Globus pallidus (tissue), 1 donor: ENCODE measurements at places on chromosomes 7 and 10.
A peak's percentile ranks its signal among the peaks of the same experiment; 100 is the strongest.

GRCh38 chr7:149280661-149281507, 18.9 kb downstream of the ZNF783 start:
- DNase-seq: no peak

- DNase-seq: peak; percentile 37
Observed at GRCh38 chr10:93437086-93437945, 44.8 kb downstream of the MYOF start.

- DNase-seq: no peak
Observed at GRCh38 chr7:131008840-131009711, 275.1 kb upstream of the KLF14 start.

DNA sequence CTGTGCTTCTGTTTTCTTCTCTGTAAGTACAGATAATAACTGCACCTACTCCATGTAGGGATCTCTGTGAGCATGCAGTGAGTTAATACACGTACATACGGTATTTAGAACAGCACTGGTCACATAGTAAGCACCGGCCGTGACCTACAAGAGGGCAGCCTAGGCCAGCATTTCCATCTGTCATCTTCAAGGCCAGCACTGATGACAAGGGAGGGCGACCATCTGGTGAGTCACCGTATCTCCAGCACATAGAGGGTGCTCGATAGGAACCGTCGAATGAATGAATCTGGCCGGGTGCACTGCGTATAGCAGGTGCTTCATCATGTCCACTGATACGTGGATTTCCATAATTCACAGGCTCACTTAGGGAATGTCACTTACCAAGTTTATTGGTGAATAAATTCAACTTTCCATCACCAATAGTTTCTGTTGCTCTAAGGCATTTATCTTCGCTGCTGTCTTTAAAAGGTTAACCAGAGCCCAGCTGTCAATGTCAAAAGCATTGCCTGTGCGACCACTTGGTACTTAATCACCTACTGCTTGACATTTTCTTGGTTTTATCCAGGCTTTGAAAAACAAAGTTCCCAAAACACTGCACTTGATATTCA, 8.3 kb downstream of the NOD1 start:
- DNase-seq: no peak

DNA sequence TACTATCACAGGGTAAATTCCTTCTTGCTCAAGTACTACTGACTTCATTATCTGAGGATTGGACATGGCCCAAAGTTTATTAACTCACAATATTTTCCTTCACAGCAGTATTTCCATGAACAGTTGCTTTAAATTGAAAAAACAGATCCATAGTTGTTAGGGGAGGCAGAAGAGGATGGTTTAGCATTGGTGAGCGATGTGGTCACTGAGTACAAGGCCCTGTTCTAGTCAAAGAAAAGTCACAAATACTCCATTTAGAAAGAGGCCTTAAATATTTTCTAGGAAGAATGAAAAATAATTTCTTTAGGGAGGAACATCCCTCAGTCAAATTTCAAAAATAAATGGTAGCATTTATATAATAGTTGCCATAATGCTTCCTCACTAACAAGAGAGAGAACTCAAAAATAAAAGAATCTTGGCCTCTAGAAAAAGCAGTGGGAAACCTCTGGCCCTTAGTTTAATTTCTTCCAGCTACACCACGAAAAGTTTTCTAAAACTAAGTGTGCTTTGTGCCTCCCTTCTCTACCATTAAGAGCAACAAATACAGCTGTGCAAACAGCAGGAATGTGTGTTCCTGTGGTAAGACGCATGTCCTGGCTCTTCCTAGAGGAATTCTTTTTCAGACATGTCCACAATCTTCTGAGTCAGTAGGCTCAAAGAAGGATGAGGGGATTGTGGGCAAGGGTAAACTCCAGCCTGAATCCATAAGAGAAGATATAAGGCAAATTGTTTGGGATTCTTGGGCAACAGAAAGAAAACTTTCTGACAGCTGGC, 105.7 kb downstream of the HOXA1 start:
- no peak for DNase-seq

DNA sequence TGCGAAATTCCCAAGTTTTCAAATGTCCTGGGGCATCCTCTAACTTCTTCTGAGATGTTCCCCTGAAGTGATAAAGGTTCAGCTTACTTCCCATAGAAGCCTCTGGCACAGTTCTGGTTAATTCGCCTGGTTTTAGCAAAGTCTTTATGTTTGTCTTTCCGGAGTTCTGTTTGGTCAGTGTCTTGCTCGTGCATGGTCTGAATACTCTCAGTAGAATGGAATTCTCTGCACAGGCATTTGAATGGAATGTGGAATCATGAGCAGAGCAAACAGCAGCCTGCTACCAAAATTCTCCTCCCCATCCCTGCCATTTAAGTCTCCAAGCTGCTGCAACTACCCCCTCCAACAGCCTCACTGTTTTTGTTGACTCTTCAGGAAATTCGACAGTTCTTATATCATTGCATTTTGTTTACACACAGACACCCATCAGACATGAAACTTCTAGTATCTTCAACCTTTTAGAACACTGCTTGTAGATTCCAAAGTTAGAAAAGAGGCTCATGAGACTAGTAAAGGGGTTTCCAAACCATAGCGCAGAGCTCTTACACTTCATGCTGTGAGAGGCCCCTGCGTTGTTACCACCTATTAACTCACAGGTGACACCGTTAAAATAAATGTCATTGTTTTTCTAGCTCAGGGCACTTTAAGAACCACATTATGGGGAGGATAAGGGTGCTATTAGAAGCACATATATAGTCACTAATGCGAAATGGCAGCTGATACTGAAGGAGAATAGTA, 129.7 kb downstream of the PLCE1 start:
- DNase-seq: no peak

- DNase-seq: no peak
Observed at GRCh38 chr7:47291461-47292081, 290.3 kb downstream of the TNS3 start.

DNA sequence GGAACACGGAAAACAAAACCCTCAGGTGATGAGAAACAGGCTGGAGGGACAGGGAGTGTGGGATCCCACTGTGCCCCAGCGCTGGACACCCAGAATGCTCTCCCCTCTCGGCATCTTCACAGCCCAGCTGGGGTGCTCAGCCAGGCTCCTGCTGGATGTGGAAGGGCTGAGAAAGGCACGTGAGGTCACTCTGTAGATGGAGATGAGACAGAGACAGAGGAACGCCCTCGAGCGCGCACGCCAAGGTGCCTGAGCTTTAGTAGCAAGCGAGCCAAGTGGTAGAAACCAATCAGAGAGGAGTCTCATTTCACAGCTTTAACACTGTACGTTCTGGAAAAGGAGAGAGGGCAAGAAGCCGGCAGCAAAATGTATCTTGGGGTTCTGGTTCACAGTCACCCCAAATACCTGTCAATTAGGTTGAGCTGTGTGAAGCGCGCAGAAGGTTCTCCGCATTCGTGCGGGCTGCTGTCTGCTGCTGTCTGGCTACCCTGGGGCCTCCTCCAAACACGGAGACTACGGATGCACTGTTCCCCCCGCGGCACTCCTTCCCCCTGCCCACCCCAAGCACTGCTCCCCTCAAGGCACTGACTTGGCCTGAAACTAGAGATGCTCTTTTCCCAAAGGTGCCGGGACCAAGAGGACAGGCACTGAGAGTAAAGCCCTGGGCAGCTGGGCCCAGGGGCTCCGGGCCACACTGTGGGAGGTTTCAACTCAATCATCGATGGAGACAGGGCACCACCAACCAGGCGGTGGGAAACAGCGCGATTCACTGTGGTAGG, 91.4 kb downstream of the ZRANB1 start:
- no peak for DNase-seq

GRCh38 chr10:77836299-77836820, 90.2 kb downstream of the DLG5 start:
- peak; percentile 26 for DNase-seq

DNA sequence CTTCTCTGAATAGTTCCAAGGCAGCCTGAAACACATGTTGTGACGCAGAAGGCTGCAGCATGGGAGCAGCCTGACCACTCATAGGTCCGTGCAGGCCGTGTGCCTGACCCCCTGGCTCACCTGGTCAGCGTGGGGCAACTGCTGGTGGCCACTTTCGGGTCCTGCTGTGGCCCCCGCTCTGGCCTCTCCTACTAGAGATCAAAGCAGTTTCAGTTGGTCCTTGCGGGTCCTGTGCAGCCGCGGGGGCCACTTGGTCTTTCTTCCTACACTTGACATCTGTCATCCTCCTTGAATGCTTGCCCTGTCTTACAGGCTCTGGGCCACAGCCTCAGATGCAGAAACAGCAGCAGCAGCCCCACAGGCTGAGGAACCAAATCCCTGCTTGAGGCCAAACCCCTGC, 320.8 kb upstream of the ZNF32 start:
- no peak for DNase-seq

DNA sequence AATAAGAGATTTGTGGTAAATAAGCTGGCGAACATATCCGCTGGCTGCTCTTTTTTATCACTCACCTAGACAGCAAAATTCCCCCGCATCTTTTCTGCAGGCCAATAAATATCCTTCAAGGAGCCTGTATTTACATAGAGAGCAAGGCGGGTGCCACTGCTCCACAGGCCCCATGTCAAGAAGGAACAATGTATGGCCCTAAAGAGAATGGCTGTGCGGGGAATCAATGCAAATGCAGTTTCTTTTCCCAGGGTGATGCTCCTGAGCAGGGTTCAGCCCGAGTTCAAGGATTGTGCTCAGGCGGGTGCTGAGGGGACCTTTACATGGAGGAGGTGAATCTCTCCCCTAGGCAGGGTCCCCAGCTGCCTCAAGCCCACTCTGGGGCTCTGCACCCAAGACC, 494.2 kb upstream of the ZMIZ1 start:
- no peak for DNase-seq

GRCh38 chr10:9342885-9343570, 1288.5 kb downstream of the GATA3 start:
- peak; percentile 34 for DNase-seq

- no peak for DNase-seq
Observed at GRCh38 chr7:27187475-27188385, 2.7 kb upstream of the HOXA11 start.

DNA sequence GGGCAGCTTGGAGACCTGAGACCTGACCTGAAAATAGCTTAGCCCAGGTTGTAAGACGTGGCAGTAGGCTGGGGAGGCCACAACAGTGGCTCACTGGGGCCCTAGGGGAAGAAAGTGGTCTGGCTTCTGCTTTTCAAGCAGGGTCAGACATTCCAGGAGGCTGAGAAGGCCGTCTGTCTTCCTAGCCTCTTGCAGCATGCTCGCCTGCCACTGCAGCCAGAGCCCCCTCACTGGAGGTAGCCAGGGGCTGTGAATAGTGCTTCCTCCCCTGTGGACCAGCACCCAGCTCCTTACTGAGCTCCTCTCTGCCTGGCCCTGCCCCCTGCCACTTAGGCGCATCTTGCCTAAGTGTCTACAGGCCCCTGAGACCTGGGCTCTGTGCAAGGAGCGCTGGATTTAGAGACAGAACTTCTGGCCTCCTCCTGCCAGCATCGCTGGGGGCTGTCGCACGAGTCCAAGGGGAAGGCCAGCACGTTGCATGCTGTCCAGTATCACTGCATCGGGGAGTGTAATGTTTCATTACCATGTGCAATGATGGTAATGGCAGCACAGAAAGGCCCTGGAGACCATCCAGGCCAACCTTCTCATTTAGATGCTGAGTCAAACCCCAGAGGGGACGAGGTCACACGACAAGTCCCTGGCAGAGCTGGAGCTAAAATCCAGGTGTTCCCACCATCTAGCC, 12.7 kb downstream of the ZMIZ1 start:
- DNase-seq: no peak

GRCh38 chr7:36278620-36279172, 111.0 kb upstream of the ANLN start:
- DNase-seq: no peak

DNA sequence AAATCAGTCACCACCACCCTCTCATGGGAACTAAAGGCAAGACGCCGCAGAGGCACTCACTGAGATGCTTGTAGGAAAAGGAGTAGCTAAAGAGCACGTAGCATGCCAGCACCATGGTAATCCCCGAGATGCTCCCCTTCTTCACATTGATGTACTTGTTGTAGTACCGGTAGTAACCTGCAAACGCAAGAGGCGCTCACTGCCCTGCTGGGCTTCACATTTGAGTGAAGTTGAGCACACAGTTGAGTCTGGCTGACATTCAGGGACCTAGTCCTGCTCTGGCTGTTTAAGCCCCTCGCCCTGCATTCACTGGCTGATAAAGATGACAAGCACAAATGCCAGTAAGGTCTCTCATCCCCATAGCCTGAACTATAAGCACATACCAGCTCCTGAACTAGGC, 6.9 kb downstream of the ATP5MF start:
- no peak for DNase-seq

DNA sequence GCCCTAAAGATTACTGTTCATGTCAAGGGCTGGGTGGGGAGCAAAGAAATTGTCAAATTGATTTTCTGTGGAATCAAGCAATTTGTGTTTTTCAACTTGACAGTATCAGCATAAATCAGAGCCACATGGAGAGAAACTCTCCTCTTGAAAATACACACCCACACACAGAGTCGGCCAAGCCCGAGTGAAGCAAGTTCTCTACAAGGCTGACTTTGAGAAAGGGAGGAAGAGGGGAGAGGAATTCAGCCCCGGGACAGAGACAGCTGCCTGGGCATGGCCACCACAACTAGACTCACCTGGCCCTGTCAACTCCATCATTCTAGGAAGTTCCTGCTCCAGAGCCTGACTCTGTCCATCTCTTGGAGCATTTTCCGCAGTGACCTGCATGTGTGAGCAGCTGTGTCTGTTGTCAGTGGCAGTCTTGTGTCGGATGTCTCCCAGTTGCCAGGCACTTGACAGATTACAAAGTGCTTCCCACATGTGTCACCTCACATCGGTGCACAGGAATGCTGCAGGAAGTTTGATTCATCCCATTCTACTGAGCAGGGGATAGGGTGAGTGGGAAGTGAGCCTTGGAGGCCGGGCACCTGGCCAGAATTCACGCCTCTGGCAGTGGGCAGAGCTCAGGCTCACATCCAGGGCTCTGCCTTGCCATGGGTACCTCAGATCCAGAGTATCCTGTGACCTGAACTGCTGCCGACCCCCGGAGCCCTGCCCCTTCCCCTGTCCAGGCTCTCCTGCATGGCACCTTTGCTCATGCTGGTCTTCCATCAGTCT, 37.9 kb downstream of the ADAM12 start:
- DNase-seq: peak; percentile 25

DNA sequence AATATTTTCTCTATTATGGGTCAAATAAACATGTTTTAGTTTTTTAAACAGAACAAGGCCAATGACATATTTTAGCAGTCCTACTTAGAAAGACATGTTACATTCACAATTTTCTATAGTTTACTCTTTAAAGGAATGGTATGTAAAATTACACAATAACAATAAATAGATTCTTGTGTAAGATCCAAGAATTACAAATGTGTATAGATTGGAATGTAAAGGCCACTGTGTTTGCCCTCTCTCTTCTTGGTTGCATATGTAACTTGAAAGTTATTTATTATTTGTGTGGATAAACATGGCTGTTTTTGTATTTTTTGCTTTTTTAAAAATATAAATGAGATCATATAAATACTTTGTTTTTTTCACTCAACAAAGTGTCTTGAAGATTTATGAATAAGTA, 979.3 kb upstream of the CELF2 start:
- no peak for DNase-seq

GRCh38 chr10:33155720-33156638, 178.5 kb downstream of the NRP1 start:
- no peak for DNase-seq

DNA sequence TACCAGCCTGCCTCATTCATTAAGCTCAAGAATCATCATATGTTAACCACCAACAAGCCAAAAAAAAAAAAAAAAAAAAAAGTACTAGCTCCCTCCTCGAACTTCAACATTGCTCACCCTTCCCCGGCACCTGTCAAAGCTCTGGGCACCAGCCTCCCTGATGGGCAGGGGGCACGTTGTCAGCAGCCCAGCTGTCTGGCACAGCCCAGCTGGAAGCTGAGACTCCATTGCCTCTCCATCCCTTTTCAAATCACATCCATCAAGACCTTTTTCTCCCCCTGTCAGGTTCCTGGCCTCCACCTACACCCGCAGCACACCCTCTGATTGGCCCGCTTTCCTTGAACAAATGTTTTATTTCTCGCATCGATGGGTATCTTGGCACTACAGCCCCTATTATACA, 913.3 kb upstream of the AUTS2 start:
- no peak for DNase-seq
